ENCODE measurements at places on chromosomes 3 and 15.

- no peak for DNase-seq
These were observed 1.2 kb upstream of the TBC1D5 start for GRCh38 chr3:17743658-17743995.

DNA sequence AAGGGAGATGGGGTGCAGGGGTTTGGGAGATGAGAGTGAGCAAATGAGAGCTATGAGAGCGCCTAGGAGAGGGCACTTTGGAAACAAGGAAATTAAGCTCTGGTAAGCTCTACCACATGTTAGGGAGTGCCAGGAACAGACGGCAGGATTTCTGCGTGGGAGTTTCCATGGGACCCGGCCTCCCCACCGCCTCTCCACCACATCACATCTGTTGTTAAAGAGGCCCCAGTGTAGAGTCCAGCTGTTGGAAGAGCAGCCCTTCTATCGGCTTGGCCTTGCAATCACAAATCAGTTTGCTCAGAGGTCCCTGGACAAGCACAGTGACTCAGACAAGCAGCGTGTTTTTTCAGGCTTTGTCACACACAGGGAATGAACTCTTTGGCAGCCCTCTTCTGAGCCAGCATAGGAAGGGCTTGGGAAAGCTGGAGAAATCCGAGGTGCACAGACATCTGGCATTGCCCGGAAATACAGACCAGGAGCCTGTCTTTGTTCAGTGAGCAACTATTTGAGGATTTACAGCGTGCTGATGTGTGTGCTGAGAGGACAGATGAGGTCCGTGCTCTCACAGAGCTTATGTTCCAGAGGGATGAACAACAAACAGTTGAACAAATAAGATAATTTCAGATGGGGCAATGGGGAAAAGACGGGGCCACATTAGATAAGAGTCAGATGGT is 370.6 kb upstream of the PROK2 start:
- no peak for DNase-seq

DNA sequence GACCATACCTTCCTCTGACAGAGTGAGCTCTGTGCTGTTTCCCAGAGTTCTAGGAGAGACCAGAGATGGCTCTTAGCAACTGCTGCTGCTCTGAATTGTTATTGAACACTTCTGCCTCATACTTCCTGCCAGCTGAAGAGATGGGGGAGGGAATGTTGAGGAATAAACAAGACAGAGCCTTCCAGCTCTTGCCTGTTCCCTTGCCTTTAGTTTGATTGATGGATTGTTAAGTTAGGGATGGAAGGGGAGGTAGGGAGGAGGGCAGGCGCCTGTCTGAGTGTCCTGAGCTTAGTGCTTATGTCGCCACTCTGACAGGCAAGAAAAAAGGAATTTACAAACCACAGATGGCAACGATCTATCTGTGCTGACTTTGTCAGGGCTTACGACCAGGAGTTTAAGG is 42.8 kb downstream of the ZNF609 start:
- DNase-seq, result no peak

DNA sequence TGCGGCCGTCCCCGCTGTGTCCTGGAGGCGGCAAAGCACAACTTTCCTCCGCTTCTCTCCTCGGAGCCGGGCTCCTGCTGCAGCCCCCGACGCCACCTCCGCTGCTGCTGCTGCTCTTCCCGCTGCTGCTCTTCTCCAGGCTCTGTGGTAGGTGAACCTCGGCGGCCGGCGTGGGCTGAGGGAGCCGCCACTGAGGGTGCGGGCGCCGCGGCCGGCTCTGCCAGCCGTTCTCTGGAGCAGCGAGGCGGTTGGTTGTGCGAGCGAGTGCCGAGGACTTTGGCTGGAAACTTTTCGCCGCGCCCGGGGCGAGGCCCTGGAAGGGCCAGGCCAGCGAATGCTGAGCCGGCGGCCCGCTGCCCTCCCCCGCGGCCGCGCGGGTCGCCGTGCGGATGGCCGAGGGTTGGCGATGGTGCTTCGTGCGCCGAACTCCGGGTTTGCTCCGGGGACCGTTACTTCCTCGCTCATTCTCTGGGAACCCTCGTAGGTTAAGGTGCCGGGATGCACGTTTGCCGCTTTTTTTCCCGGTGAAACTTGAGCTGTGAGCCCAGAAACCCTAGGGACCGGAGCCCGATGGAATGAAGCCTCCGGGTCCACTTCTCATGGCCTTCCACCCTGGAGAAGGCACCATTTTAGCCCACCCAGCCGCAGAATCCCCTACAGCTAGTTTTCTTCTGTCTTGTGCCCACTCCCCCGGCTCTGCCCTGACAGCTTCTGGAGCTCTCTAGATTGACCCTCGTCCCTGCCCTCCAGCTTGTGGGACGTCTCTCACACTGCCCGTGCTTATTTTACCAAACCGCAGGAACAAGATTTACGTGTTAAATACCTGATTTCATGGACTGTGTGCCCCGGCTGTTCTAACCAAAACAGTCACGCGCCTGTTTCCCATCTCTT is 660 bp downstream of the NECTIN3 start:
- no peak for DNase-seq

- DNase-seq, result peak; percentile 55
These were observed 9.4 kb upstream of the MESP1 start for GRCh38 chr15:89760303-89761008.

DNA sequence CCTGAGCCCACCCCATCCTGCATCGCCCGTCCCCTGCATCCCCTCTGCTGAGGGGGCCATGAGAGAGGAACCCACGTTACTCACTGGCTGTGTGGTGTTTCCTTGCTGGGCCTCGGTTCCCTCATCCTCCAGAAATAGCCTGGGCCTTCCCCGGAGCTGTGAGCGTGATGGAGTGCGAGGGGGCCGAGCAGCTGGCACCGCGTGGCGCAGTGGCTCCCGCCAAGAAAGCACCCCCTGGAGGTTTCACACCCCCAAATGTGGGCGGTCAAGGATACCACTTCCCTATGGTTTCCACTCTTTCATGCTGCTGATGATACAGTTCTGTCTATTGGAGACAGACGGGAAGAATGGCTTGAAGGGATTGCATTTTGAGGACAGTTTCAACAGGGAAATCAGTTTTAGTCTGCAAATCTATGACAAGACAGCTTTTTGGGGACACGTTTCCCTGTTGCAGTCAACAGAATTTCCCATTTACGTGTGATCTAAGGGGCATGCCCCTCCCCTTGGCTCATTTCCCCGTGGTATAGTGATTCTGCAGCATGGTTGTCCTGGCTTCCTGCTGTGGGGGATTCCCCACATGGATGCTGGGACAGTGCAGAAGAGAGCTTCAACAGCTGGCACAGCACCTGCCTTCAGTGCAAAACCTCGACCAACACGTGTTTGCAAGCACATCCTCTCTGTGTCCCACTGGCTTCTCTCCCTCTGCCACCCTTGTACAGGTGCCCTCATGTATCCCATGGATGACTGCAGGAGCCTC is 377.5 kb downstream of the LRTM1 start:
- DNase-seq, result no peak

Measured in T-helper 2 cell (primary cell).